Colonic mucosa (tissue), 4 donors: ENCODE measurements at places on chromosomes 6 and 20. TPM values are rescaled to one million over a fixed set of nuclear protein-coding genes. Genes with fewer than 3 reads are reported as not detected.

GRCh38 chr6:83309344-83309743, 116.2 kb downstream of the RWDD2A start:
- no peaks in the 10 kb centered on the region for H3K4me1 ChIP-seq
- no peaks in the 10 kb centered on the region for H3K27me3 ChIP-seq
- H3K36me3 ChIP-seq = no peaks in the 10 kb centered on the region
- no peak overlapping the region for H3K27ac ChIP-seq

DNA sequence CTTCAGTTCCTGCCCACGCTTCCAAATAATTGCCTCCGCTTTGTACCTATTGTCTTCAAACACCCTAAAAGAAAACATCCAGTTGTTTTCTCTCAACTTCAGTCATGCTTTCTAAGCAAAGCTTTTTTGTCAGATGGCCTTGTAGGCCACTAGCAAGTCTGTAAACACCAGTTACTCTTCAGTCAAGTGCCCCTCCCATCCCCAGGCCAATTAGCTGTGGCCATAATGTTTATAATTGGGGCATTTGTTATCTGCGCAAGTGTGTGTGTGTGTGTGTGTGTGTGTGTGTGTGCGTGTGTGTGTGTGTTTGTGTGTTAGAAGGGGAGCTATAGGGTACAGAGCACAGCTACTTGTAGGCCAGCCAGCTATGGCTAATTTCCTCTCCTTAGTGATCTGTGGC, 272.4 kb upstream of the MARCKS start:
- no peaks in the 10 kb centered on the region for H3K27me3 ChIP-seq
- no peak overlapping the region for H3K4me3 ChIP-seq
- H3K36me3 ChIP-seq = no peaks in the 10 kb centered on the region
- H3K4me1 ChIP-seq = no peaks in the 10 kb centered on the region

GRCh38 chr6:161010418-161010817, 18.8 kb downstream of the MAP3K4 start:
- H3K36me3 ChIP-seq = no peaks in the 10 kb centered on the region
- no peak overlapping the region for H3K27ac ChIP-seq
- DNase-seq = no peak
- H3K27me3 ChIP-seq = no peaks in the 10 kb centered on the region

The RPS6KA2 gene
- total RNA-seq = 7.8 TPM

GRCh38 chr6:84635081-84635761, 129.2 kb downstream of the TBX18 start:
- H3K36me3 ChIP-seq = no peaks in the 10 kb centered on the region
- H3K27ac ChIP-seq = no peak overlapping the region
- no peak overlapping the region for H3K4me3 ChIP-seq
- H3K27me3 ChIP-seq = no peaks in the 10 kb centered on the region

DNA sequence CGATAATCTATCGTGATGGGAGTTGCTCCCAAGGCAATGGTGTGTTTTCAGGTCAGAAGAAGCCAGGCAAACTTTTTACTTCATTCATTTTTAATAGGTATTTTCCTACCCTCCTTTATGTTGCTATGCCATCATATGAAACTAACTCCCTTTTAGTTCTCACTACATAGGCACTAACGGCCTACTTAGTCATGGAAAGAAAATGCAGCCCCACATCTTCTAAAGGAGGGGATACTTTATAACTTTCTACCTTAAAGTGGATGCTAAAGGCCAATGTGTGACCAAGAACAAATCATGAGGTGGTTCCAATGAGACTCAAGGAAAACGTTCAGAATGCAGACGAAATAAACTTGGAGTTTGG, 193.8 kb downstream of the FOXA2 start:
- no peaks in the 10 kb centered on the region for H3K4me1 ChIP-seq
- no peak overlapping the region for H3K4me3 ChIP-seq
- H3K27ac ChIP-seq = no peak overlapping the region
- H3K27me3 ChIP-seq = no peaks in the 10 kb centered on the region
- no peak for DNase-seq

DNA sequence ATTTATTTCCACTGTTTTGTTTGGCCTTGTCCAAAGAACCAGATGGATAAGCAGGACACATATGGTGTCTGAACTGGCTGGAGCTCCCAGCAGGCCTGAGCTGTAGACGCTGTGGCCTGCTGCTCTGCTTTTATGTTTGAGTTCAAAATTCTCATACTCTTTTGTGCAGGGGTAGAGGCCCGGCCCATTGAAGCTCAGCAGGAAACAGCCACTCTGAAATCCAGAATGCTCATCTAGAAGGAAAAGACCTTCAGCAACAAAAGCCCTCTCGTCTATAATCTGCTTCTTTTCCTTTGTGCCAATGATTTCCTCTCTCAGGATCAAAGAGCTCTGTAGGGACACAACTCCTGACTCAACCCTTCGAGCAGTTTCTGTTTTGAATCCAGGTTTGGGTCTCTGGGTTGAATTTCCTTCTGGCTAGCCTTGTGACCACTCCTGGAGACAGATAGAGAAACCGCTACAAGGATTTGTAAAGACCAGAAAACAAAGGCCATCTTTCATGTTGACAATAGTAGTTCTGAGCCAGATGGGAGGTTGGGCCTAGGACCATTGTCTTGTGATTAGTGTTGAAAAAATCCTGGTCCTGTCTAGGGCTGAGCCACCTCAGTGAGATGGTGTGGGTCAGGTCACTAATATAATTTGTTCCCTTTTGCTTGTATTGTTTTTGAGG, 446.7 kb downstream of the BCKDHB start:
- no peaks in the 10 kb centered on the region for H3K27me3 ChIP-seq
- H3K27ac ChIP-seq = no peak overlapping the region
- no peak overlapping the region for H3K4me3 ChIP-seq
- no peak for DNase-seq
- H3K36me3 ChIP-seq = no peaks in the 10 kb centered on the region

GRCh38 chr6:149924206-149924932, 1.4 kb upstream of the RAET1G start:
- DNase-seq = no peak
- H3K4me3 ChIP-seq = no peak overlapping the region
- H3K27me3 ChIP-seq = peaks cover 8% of the 10 kb centered on the region
- H3K27ac ChIP-seq = no peak overlapping the region

DNA sequence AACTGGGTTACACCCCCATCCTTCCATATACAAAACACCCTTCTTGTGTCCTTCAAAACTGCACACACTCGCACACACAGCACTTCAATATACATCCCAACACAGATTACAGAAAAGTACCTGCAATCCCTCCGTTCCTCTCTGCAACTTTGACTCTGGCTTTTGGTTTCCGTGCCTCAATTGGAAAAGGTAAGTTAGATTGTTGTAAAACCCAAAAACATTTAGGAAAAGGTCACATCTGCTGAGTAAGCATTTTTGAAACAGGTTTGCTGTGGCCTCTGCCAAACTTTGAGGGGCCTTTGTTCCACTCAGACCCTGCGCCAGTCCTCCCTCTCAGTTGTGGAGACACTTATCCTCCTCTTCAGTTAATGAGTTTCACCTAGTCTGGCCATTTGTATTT, 4.2 kb downstream of the NKX2-4 start:
- no peak for DNase-seq
- no peaks in the 10 kb centered on the region for H3K36me3 ChIP-seq
- no peak overlapping the region for H3K4me3 ChIP-seq
- H3K27ac ChIP-seq = no peak overlapping the region
- peaks cover 64% of the 10 kb centered on the region for H3K27me3 ChIP-seq

DNA sequence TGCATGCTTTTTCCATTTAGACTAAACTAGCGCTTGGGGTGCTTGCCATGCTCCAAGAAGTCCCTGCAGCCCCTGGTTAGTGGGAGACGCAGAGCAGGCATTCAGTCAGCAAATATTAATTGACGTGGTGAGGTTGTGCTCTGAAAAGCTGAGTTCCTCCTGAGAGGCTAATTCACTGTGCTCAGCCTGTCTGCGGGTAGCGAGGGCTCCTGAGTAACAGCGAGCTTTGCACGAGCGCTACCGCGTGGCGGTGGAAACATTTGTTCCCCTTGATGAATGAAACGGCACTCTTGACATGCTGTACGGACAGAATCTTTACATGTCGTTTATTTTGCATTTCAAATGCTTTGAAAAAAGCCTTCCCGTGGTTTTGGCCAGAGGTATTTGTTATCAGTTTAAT, 170.6 kb upstream of the AGPAT4 start:
- no peak overlapping the region for H3K27ac ChIP-seq
- H3K36me3 ChIP-seq = no peaks in the 10 kb centered on the region
- no peak for DNase-seq
- H3K4me3 ChIP-seq = no peak overlapping the region
- no peaks in the 10 kb centered on the region for H3K27me3 ChIP-seq

DNA sequence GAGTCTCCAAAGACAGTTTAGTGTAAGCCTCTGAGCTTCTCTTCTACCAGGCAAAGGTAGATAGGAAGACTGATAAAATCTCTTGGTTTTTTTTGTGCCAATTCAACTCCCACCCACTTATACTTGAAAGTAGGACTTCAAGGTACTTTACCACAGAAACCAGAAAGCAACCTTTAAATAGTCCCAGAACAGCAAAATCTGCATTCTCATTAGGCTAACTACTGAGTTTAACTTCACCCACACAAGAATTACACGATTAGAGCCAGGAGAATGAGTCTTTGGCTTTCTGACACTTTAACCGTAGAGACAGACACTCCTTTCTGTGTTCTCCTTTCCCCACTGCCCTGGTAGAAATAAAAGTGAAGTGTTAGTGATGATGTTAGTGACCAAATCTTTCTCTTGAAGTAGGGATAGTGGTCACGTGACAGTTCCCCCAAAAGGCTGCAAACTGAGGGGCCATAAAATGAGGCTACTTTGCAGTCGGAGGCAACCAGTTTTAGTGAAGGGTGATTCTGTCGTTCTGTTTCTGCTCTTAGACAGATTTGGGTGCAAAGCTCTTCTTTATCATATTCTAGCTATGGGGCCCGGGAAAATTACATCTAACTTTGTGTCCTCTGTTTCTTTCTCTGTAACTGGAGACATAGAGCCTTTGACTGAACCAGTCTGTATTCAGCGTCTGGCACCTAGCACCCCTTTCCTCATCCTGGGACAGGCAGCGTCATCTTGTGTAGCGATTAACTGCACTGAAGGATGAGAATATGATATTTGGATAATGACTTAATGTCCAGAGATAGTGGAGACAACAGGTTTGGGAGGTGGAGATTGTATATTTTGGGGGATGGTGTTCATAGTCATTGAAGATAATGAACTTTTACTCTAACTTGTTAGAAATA, 206.4 kb upstream of the CITED2 start:
- no peak for DNase-seq
- no peak overlapping the region for H3K4me3 ChIP-seq
- no peaks in the 10 kb centered on the region for H3K4me1 ChIP-seq

The HLA-G gene
- total RNA-seq = 91.3 TPM

DNA sequence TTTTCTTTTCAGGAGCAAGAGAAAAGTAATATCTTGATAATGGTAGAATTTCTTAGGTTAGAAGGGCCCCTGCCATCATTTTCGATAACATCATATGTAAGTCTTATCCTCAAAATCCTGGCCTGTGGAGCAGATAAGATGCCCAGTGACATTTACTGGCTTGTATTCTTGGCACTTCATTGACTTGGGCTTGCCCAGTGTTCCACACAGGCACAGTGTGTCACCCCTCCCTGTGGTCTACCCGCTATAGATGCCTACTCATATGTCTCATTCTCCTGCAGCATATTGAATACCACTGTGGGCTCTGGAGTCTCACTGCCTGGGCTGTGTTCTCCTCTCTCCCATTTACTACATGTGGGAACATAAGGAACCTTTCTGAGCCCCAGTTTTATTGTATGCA, 105.0 kb downstream of the GRM1 start:
- DNase-seq = no peak
- no peaks in the 10 kb centered on the region for H3K36me3 ChIP-seq
- no peaks in the 10 kb centered on the region for H3K4me1 ChIP-seq
- H3K27ac ChIP-seq = no peak overlapping the region
- no peak overlapping the region for H3K4me3 ChIP-seq

The ZSCAN23 gene
- 2.6 TPM for total RNA-seq

DNA sequence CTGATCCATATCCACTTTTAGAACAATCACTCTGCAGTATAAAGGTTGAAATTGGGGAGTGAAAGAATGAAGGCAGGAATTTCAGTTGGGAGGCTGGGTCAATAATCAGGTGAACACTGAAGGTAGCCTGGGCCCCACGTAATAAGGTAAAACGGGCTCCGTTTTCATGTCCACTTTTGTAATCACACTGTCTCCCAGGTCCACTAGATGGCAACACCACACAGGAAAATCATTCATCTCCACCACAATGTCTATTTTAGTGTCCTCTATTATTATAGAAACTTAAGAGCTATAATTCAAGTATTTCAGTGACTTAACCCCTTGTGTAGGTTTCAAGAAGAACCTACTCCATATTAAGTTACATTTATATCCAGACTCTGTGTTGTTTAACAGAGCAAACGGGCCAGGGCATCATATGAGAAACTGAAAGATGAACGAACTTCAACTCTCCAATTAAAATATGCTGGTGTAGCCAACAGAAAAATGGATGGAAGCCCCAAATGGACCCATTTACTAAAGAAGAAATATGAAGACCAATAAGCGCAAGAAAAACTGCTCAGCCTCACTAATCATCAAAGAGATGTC, 45.9 kb upstream of the MC3R start:
- no peak for DNase-seq
- H3K27me3 ChIP-seq = no peaks in the 10 kb centered on the region
- H3K36me3 ChIP-seq = no peaks in the 10 kb centered on the region

The SMIM28 gene
- 0.29 TPM for total RNA-seq

The CYP39A1 gene
- 4.3 TPM for total RNA-seq

The METTL24 gene
- 0.54 TPM for total RNA-seq

DNA sequence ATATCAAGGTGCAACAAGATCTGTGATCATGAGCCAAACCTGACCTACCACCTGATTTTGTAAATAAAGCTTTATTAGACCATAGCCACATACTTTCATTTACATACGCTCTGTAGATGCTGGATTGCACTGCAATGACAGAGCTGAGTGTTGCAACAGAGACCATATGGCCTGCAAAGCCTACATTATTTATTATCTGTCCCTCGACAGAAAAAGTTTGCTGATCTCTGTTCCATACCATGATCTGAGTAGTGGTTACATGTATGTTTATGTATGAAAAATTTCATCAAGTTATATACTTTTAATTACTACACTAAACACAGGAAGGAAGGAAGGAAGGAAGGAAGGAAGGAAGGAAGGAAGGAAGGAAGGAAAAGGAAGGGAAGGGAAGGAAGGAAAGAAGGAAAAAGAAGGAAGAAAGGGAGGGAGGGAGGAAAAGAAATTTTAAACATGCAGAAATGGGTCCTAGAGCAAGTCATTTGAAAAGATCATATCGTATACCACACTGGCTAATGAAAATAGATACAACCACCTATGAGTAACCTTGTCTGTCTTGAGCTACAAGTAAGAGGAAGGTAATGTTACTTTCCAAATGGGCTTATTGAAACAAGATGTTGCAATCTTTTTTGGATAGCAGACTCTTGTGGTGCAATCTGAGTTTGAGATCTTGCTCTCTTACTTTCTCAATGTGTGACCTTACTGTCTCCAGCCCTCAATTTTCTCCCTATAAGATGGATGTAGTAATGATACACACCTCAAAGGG, 441.0 kb downstream of the KIF16B start:
- no peaks in the 10 kb centered on the region for H3K4me1 ChIP-seq
- H3K4me3 ChIP-seq = no peak overlapping the region
- DNase-seq = no peak
- no peaks in the 10 kb centered on the region for H3K27me3 ChIP-seq

The BMP2 gene
- total RNA-seq = 57.3 TPM

The CEP43 gene
- total RNA-seq = 23.8 TPM
